ENCODE measurements at places on chromosomes 5 and 9.

DNA sequence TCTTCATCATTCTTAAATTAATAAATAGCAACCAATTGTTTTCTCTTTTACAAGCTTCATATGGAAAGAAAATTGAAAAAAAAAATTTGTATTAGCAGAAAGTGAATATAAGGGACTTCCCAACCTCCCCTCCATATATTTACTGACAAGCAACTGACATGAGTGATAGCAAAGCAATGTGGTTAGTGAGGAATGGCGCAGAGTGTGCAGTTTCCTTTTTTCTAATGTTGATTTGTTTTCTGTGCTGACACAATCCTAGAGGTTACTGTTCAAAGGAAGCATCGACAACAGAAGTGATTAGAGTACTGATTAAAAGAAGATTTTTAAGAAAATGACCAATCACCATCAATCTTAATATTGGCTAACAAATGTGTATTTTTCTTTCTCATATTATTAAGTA, 1.7 kb upstream of the PTGER4 start:
- DNase-seq: no peak

DNA sequence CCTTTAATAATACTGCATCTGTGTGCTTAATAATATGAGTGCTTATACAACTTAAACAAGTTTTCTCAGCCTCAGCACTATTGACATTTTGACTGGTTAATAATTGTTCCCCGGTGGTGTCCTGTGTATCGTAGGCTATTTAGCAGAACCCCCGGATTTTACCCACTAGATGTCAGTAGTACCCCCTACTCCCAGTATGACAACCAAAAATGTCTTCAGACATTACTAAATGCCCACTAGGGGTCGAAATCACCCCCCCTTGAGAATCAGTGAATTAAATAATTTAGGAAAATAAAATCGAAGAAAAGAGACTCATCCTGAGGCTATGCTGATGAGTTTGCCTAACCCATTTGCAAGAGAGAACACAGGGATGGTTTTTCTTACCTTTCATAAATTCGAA, 166.3 kb downstream of the ATP10B start:
- DNase-seq: no peak

DNA sequence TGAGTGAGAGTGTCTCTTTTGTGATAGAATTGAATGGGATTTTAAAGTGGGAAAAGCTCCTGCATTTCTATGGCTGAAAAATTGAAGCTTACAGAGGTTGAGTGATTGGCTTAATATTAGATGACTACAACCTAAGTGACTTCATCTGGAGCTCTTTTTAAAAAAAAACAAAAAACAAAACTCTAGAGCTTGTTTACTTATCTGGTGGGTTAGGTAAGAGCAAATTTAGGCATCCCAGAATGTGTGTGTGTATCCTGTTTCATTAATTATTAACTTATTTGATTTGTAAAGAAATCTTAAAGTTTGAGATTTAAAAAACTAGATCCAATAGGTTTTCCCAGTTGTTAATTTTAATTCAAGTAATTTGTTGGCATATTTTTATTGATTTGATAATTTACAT, 60.1 kb downstream of the SCAMP1 start:
- DNase-seq: no peak

DNA sequence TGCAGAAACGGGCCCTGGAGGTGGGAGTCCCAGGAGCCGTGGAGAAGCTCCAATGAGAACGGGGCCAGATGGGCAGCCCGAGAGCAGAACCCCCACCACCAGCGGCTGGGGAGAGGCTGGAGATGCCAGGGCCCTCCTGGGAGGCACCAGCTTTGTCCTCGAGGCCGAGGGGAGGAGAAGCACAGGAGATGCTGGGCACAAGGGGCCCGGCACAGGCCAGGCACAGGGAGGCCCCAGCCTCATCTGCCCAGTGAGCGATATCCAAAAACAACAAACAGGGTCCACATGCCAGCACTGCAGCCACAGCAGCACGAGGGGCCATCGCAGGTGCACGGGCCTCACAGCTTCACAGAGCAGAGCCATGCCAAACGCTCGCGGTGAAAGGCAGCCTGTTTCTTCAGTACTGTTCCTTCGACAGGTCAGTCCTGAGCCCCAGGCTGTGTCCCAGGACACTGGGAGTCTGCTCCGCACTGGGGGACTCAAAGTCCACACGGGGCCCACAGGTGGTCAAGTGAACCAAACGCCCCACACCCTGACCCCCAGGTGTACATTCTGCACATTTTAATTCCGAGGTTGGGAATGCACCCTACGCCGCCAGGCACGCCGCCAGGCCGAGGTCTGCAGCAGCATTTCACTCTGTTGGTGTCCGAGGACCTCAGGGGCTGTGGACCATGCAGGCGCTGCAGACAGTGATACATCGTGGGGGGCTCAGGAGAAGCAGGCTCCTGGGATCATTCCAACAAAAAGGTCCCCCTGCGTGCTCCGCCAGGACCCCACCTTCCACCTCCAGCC, 9.5 kb downstream of the LPCAT1 start:
- DNase-seq: no peak

DNA sequence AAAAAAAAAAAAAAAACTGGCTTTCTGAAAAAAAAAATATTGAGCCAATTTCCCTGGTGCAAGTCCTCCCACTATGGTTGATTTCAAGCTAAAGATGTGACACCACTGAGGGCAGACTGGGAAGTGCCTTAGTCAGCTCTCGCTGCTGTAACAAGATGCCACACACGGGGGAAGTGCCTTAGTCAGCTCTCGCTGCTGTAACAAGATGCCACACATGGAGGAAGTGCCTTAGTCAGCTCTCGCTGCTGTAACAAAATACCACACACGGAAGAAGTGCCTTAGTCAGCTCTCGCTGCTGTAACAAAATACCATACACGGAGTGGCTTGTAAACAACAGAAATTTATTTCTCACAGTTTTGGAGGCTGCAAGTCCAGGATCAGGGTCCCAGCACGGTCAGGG, 23.4 kb downstream of the BTNL9 start:
- no peak for DNase-seq

DNA sequence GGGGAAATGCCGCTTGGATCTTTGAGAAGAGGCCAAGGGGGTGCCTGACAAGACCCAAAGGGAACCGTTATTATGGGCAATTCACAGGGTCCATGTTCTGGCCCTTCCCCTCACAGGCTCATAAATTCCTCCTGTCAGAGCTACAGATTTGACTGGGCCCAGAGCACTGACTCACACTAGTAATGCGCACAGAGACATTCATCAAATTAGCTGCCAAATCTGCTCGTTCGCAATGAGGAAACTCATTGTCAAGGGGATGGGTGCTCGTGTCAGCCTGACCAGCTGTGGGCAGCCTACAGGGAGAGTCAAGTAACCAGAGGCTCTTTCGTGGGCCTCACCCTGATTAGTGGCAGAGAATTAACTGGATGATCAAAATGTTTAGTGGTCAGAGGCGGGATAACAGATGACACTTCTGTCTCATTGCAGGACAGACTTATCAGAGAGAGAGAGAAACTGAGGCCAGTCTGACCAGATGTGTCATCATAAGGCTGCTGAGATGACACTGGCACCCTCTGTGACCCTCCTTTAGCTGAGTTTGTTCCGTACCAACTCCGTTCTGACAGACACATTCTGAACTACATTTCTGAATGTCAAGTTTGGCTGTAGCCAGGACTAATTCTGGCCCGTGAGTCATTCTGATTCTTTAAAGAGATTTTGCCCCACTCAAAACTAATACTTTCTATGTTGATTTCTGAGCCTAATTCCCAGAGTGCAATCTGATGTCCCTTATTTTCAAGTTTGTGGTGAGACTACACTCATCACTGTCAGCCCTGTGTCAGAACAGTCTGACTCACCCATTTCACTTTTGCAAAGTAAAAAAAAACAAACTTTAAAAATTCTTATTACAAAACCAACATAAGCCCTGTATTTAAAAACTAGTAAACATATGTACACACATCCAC, 377.1 kb downstream of the ACTL7B start:
- no peak for DNase-seq

DNA sequence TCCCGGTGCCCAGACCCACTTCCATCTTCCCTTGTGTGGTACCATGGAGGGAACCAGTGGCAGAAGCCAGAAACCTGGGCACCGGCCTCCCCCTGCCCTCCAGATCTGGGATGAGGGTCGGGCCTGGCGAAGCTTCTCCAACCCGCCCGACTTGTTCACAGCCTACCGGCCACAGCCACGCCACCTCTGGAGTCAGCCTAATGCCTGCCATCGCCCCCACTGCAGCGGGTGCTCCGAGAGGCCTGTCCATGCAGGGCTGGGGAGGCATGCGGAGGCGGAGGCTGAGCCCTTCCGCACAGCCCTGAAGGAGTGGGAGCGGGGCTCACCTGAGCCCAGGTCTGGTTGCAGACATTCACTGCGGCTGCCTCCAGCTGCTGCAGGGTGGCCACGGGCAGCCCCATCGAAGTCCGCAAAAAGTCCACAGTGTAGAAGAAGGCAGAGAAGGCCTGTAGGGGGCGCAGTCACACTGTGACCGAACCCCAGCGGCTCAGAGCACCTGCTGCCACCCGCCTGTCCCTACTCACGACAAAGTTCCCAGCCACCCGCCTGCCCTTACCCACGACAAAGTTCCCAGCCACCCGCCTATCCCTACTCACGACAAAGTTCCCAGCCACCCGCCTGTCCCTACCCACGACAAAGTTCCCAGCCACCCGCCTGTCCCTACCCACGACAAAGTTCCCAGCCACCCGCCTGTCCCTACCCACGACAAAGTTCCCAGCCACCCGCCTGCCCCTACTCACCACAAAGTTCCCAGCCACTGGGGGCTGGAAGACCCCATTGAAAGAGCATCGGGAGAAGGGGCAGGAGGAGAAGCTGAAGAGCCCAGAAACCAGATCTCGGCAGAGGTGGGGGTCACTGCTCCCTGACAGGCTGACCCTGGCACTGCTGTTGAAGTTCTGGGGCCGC, 3.8 kb upstream of the NPDC1 start:
- DNase-seq: no peak

Data from activated gamma-delta T cell treated with anti-CD3 and anti-CD28 coated beads, Interleukin-2, amount 50 U/mL, for 16 hours (primary cell).